Large intestine (tissue), 12 donors: ENCODE measurements at places on chromosomes 7 and 10. TPM values are rescaled to one million over a fixed set of nuclear protein-coding genes. Genes with fewer than 3 reads are reported as not detected.

DNA sequence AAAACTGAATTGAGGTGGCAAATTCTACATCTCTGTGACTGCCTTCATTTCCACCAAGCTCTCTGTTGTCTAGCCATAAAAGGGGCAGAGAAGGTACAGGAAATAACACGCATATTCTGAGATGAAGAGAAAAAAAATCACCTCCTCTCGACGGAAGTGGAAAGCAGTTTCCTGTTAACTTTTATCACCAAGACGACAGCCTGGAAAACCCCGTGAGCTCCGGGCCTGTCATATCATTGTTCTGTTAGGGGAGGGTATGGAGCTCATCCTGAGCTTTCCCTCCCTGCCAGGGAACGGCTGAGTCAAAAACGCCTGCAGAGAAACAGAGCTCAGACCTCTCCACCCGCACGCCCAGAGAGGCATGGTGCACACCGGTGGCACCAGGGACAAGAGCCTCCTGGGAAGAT, 200.3 kb downstream of the PRPF18 start:
- peak; percentile 44 for DNase-seq

DNA sequence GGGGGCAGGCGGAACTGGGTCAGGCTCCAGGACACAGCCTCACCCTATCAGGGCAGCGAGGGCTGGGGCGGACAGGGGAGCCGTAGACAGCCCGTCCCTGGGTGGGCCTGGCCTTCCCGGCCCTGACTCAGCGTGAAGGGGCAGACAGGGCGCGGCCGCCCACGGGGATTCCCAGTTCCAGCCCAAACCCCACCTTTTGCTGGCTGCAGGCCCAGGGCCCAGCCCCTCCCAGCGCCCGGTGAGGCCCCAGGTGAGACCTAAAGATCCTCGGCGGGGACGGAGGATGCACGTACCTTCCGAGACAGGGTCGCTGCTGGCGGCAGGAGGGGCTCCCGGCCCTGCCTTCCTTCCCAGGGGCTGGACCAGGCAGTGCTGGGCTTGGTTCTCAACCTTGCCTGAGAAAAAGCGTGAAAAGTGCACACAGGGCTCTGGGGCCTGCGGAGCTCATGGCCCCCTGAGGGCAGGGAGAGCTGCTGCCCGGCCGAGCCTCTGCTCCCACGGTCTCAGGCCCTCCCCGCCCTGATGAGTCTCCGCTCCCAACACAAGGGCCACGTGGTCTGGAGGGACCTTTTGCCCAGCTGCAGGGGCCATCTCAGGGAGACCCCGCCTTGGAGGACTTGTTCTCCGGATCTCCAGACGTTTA, 43.9 kb upstream of the DNAJB6 start:
- peak; percentile 36 for DNase-seq

- no peak for DNase-seq
These were observed 65.2 kb downstream of the LYZL1 start for GRCh38 chr10:29353887-29354561.

DNA sequence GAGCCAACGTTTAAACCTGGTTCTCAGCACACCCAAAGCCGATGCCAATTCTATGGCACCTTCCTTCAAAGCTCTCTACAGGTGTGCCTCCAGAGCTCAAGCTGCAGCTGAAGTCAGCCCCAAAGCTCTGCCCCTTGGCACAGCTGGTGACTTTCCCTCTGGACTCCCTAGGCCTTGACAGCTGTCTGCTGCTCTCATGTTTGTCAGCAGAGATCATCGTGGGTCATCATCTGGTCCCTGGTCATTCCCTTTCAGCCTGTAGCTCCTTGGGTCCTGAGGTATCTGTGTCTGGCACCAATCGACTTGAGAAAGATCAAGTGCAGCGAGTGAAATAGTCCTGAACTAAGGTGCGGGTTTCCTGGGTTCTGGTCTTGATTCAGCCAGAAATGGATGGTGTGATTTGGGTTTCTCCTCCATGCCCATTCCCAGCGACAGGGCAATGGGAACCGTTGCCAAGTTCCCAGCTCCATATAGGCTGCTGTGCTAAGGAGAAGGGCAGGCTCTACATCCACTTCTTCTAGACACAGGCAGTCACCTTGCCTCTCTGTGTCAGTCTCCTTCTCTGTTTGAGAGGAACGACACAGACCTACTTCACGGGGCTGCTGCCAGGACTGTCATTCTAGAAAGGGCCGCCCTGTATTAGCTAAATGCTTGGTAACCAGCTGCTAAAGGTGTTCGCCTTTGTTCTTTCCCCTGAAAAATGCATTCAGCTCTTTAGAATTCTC, 3.6 kb downstream of the PKD1L1 start:
- no peak for DNase-seq

DNA sequence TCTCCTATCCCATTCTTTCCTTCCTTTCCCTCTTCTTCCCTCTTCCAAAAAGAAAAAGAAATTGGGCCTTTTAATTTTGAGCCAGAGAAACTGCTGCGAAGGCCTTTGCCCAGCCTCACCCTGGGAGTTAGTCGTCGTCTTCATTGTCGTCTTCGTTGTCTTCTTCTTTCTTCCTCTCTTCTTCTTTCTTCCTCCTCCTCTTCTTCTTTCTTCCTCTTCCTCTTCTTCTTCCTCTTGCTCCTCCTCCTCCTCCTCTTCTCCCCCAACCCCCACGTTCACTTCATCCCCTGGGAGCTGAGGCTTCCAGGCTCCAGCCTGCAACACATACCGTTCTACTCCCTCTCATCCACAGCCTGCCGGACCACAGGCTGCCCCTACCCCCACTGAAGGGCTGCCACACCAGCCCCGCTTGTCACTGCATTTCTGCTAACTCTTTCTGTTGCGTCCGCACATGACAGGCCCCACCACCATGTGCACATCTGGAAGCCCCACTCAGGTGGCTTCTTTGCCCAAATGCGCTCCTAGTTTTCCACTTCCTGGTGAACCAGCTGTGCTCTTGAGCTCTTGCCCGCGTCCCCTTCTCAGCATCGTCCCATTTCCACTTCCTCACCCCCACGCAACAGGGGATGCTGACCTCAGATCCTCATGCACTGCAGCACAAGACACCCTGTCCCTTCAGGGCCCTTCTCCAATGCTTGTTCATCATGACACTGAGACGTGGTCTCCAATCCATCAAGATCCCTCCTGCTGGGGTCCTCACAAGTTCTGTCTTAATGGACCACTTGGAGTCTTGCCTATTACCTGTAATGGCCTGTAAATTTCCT, 94.9 kb upstream of the SH2B2 start:
- DNase-seq: no peak

The CFAP70 gene
- 5.3 TPM for polyA plus RNA-seq
